ENCODE measurements at places on chromosomes 6 and 20.

- DNase-seq, result no peak
Measured at GRCh38 chr6:31065556-31065955, 46.8 kb downstream of the C6orf15 start.

DNA sequence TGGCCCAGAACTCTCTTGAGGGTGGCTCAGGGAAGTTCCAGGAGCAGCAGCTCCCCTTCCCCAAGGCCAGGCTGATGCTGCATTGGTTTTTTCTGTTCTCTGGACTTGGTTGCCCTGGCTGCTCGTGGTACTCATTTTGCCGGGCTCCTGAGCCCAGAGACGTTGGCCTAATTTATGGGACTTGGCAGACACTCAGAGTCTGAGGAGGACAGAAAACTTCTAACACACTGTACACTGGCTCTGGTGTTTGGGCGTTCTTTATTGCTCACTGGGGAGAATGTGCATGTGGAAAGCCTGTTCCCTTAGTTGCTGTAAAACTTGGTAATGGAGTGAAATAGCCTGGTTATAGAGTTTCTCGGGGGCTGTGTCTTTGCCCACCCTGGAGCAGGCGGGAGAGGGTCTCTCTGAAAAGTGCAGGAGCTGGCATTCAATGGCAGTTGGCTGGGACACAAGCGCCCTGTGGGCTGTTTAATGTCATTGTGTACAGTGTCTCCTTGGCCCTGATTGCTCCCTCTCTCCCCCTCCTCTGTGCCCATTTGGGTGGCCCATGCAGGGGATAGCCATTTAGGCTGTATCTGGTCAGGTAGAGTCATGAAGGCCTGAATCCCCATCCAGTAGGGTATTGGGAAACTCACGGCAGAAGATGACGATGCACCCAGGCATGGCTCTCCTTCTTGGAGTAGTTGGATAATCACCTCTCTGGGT is 109.3 kb downstream of the CDC5L start:
- DNase-seq, result no peak

- DNase-seq, result no peak
Measured at GRCh38 chr20:9919271-9920014, 80.6 kb upstream of the PAK5 start.

DNA sequence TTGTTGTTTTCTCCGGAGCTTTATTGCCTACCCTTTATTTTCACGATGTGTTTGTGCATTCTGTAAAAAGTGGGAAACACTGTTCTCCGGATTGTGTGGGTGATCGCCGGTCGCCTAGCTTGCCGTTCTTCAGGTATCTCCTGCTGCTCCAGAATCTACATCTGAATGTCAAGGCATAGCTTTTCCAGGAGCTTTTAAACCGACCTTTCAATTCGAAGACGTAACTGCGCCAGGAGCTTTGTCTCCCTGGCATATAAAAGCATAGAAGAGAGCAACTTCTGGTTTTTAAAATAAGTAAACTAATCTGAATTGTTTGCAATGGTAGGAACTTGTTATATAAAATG is 96.0 kb downstream of the HFE start:
- DNase-seq, result no peak

DNA sequence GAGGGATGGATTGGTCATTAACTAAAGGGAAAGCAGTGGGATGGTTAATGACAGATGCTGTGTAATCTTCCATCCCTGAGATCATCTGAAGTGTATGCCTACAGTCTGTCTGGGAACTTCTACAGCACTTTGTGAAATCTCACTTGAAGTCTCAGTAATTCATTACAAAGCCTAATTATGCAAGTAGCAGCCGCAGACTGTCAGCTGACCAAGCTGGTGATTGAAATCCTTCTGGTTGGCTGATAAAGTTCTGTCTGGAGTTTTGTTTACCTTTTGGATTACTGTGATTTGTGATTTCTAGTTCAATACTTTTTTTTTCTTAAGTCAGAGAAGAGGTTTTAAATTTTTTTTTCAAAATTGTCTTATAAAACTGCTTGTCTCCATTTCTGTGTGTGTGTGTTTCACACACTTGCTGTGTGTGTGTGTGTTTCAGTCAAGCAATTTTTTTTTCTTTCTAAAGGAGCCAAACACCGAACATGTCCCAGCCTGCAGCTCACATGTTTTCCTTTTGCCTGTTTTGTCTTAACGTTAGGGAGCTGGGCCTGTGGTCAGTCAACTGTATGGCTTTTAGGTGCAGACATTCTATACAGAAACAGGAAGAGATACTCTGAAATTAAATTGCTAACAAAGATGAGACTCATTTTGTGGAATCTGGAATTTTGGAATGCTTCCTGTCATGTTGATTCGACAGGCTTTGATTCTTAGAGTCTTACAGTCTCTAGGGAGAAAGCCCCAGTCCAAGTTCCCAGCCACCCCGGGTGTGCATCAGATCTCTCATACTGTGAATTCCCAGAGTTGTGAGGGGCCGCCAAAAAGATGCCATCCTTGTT is 28.5 kb upstream of the ADGRF4 start:
- no peak for DNase-seq

DNA sequence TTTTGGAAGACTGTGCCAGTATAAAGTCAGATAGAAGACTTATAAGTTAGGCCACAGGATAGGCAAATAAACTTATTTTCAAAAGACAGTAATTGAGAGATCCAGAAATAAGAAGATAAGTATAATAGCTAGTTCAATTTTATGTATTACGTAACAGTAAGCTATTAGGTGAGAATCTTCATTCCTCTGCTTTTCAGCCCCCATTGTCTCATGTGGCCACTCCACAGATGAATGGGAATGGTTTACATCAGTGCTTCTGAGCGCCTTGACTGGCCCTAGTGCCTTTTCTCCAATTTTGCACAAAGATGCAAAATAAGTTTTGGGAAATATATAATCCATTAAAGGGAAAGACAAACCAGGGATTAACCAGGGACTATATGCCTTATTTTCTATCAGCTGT is 550.5 kb downstream of the MMUT start:
- no peak for DNase-seq

GRCh38 chr20:8020314-8021079 is 936 bp upstream of the TMX4 start:
- DNase-seq, result peak; percentile 73

DNA sequence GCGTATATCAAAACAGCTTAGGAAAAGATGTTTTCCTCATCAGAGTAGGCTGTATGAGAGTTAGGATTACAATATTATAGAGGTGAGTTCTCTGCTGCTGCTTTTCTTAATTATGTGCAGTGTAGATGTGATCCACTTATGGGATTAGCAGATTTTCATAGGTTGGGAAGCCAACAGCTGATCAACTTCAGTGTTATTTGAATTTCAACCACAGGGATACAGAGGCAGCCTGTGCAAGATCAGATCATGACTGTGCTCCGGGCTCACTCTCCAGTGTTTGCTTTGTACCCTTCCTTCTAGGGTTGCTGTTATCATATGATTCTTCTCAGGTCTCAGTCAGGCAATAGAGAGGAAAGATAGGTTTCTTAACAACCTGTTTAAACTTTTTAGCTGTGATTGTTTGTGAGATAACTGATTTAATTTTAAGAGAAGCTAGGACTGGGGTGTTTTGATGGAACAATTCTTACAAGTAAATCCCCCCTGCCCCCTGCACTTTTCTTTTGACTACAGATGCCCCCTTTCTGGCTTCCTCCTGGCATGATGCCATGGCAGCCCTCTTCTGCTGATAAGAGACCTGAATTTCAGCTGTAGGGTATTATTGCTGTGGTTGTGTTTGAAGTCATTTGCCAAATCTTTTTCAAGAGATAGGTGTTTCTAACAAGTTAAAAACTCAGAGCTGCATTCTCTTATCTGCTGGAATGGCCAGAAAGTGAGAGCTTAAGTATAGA is 8.5 kb downstream of the RNF8 start:
- no peak for DNase-seq

DNA sequence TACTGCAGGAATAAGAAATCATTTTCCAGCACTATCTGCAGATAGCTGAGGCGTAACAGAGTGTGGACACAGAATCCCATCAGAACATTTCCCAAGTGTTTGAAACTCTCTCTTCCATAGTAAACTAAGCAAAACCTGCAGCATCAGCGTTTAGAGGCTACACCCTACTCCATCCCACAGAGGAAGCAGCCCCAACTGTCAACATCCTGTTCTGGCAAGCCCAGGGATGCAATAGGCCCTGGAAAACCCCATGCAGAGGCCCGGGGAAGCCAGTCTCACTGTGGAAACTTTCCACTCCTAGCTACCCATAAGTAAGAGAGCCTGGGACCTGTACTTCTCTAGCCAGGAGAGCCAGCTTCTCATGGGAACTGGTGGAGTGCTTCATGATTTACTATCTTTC is 129.4 kb downstream of the LY86 start:
- no peak for DNase-seq
